ENCODE measurements at places on chromosomes 1 and 21.

DNA sequence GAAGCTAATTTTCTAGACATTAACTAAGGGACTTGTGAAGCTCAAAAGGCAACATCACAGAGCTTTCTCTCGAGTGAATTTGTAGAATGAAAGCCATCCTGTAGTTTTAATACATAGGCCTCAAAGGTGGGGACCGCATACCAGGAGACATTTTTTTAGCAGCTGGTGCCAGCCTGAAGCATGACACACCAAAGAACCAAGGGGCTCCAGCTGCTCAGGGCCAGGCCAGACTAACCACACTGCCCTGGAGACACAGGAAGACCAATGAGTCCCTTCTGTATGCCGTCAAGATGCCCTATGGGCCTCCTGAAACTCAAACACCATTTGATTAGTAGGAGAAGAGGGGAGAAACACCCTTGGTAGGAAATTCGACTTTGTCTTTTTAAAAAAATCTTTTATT lies 113.9 kb upstream of the CACNA1E start:
- DNase-seq = no peak

GRCh38 chr1:113861641-113862040 lies 9.9 kb downstream of the PTPN22 start:
- no peak for DNase-seq

GRCh38 chr1:35364741-35365140 lies 96.2 kb downstream of the ZMYM4 start:
- no peak for DNase-seq

GRCh38 chr1:91699339-91699974 lies 186.5 kb downstream of the TGFBR3 start:
- DNase-seq = no peak

DNA sequence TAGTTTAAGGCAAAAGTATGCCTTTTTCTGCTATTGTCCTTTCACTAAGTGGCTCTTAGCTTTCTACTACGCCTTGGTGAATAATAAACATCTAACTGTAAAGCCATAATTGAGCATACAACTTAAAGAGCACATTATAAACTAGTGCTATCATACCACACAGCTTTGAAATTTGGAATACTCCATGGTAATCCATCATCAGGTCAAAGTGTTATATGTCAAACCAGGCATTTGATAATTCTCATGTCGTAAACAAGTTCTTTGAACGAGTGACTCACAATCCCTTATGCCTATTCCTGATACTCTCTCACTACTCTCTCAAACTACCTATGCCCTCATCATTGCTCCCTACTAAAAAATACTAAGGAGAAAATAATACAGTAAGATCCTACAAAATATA lies 60.3 kb upstream of the FMN2 start:
- DNase-seq = no peak

- peak; percentile 54 for DNase-seq
Observed at GRCh38 chr1:203556047-203556851, 62.3 kb downstream of the OPTC start.

GRCh38 chr1:232209357-232209756 lies 420.6 kb downstream of the SIPA1L2 start:
- DNase-seq = no peak

GRCh38 chr1:222104694-222105392 lies 363.0 kb upstream of the DUSP10 start:
- DNase-seq = no peak

DNA sequence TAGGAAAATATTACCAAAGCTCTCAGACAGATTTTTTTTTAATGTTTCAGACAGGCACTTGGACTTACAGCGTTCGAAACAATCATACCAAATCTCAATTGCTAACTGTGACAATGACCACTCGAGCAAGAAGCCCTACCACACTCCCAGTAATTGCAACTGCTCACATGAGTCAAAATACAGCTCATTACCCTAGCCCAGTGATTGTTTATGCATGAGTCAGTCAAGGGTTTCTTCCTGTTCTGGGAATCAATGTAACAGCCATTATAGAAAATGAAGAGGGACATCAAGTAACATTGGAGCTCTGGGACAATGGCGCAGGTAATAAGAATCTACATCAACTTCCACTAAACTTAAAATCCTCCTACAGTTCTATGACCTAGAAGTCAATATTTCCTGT lies 56.1 kb upstream of the SH3GLB1 start:
- peak; percentile 7 for DNase-seq

- no peak for DNase-seq
Observed at GRCh38 chr1:156662005-156662799, 15.0 kb downstream of the NES start.

- DNase-seq = no peak
Observed at GRCh38 chr1:16449065-16449464, 8.5 kb downstream of the NECAP2 start.

DNA sequence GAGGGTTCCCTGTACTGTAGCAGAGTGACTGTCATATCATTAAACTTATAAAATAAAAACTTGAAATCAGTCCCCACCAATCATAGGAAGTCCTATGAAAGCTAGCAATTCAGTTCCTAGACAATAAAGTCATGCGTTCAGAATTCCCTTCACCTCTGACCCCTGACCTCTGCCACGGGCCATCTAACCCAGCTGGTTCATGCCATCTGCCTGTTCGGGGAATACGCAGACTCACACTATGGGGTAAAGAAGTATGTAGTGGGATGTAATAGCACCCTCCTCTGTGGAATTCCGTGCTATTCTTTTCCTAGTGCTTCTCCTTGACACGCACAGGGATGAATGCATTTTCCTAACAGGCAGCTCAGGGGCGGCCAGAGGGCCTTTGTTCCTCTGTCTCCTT lies 2.1 kb downstream of the GSTM4 start:
- no peak for DNase-seq
